Temporal lobe (tissue), 4 donors: ENCODE measurements at places on chromosomes 13 and 19. TPM values are rescaled to one million over a fixed set of nuclear protein-coding genes. Genes with fewer than 3 reads are reported as not detected.

The DCT gene
- 2.2 TPM for total RNA-seq

The NLRP9 gene
- not detected for total RNA-seq

The PCDH20 gene
- 7.6 TPM for total RNA-seq

The ENOX1 gene
- total RNA-seq, result 29.7 TPM

The NCCRP1 gene
- total RNA-seq, result not detected

The RPL28 gene
- 153 TPM for total RNA-seq

The PRR22 gene
- 0.25 TPM for total RNA-seq

The CGB3 gene
- total RNA-seq, result not detected

The TMEM238 gene
- total RNA-seq, result not detected

The PRDX2 gene
- 235 TPM for total RNA-seq

The C19orf81 gene
- not detected for total RNA-seq

The SLC25A41 gene
- 0.98 TPM for total RNA-seq

The LILRA1 gene
- total RNA-seq, result 0.25 TPM

The CEACAM16 gene
- total RNA-seq, result not detected

The PDE4C gene
- total RNA-seq, result 1.2 TPM

The PROZ gene
- total RNA-seq, result not detected

The ADM5 gene
- total RNA-seq, result 0.49 TPM

The ANGPTL8 gene
- total RNA-seq, result not detected

The KBTBD7 gene
- 33.4 TPM for total RNA-seq

The ATXN8OS gene
- 1.2 TPM for total RNA-seq

The ODAD3 gene
- 0.49 TPM for total RNA-seq

The APOC1 gene
- total RNA-seq, result 3.4 TPM

The ADAMTSL5 gene
- total RNA-seq, result under 0.01 TPM

The PGPEP1 gene
- total RNA-seq, result 15.5 TPM

The ZNF69 gene
- total RNA-seq, result 27.5 TPM

The TMC4 gene
- 0.49 TPM for total RNA-seq

The RINL gene
- total RNA-seq, result 1.7 TPM

The PLK5 gene
- 0.74 TPM for total RNA-seq

The OLFM2 gene
- total RNA-seq, result 132 TPM

The ETV2 gene
- not detected for total RNA-seq
